GM12865 (cell line): ENCODE measurements at places on chromosomes 2 and 18.

DNA sequence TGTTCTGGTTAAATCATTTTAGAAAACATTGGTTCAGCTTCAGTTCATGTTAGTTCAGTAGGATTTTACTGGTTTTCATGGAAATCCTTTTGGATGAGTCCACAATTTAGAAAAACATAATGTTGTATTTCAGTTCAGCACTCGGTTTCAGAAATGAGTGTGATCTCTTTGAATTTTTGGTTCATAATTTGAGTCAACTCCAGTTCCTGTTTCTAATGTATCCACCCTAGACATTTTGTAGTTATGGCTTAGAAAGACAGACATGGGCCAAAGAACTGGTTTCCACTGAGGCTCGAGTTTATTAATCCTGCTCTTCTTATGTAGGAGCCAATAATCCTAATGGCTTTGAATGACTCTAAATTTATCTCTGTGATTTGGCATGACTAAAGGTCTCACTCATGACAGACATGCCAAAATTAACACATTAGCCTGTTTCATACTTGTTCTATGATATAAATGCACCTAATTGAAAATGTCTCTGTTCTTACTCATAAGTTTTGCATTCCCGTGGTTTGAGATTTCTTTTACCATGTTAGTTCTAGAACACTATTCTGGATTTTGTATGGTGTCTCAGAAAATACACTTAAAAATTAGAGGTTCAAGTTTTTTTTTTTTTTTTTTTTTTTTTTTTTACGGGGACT, 82.3 kb upstream of the SPRED2 start:
- peak; percentile 22 for DNase-seq

DNA sequence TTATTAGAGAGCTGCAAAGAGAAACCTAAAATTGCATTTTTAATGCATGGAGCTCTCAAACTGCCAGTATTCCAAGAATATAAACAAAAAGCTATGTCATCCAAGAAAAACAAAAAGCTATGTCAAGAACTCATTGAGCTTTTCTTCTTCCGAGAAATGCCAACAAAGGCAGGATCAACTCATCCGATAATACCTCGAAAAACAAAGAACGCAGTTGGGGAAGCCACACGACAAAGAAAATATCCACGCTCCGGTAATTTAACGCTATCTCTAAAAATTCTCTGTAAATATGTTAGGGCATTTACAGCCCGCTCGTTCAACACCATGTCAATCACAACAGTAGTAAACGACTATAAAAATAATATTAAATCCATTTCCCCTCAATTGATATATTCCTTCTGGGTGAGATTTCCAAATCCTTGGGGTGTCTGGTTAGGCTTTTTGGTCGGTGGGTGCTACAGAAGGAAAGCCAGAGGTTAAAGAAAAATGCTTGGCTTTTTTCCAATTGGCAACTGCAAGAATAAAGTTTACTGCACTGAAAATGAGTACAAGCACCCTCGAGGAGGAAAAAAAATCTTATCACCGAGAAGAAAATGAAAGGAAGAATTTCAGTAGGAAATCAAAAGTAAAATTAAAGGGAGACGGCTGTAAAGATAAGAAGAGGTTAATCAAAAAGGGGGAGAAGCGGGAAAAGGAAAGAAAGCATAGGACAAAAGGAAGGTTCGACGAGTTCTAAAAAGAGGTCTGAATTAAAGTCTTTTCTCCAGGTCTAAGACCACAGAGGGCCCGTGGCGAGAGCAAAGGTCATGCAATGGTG, 856 bp downstream of the TIA1 start:
- peak; percentile 9 for DNase-seq

GRCh38 chr2:48713647-48714046, 41.9 kb downstream of the LHCGR start:
- DNase-seq = no peak

DNA sequence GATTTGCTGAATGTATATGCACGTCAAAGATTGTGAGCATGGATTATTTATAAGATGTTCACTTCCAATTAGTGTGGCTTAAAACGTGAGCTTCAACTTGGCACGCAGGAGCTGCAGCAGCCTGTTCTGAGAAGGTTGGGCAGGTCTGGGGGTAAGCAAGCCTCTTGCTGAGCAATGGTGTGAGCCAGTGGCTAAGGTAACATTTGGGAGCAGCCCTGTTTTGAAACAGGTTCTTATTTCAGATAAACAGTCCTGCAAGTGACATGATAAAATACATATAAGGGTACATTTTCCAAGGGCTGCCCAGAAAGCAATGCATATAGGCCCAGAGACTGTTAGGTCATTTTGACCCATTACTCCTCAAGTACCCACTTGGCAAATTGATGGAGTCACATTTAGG, 415.3 kb downstream of the ZNF521 start:
- DNase-seq = no peak

- DNase-seq = no peak
Measured at GRCh38 chr2:137748533-137748932, 215.7 kb upstream of the HNMT start.

DNA sequence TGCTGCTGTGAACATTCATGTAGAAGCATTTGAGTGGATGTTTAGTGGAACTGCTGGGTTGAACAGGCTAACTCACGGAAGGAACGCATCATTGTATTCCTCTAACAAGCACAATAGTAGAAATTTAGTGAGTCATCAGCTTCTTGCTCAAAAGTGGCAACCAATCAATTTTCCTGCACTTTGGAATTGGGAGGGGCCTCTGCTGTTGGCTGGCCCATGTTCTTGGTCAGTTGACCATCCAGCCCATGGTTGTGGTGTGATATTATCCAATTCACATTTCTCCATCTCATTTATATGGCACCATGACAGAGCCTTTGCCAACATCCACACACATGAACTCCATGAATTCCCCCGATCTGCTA, 95.0 kb downstream of the TNFRSF11A start:
- no peak for DNase-seq

GRCh38 chr18:67590571-67591141, 74.1 kb upstream of the DSEL start:
- DNase-seq = no peak

DNA sequence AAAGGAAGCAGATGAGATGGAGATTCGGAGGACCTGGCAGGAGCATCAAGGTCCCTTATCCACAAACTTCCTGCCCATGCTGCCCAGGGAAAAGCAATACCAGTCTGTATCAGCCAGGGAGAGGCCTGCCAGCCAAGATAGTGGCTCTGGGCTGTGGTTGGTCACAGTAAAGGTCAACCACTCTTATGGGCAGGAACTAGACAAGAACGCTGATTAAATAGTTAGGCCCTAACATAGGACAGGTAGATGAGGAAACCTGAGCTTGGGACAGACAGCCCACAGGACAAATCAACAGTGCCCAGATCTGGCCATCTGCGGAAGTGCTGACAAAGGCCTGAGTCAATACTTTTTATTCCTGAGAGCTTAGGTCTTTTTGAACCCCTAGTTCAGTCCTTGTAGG, 10.7 kb downstream of the PSTPIP2 start:
- DNase-seq = no peak

DNA sequence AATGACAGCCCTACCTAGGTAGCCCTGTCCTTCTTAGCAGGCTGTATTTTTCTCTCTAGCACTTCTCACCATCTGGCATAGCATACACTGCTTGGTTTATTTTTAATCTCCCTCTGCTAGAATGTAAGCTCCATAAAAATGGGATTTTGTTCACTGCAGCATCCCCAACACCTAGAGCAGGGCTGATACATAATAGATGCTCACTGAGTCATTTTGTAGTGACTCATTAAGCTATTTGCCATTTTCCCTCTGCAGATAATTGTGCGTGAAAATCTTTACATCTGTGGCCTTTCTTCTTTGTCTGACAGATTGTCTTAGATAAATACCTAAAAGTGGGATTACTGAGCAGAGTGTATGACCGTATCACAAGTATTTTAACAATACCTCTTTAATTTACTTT, 82.5 kb downstream of the CERS6 start:
- DNase-seq = no peak

DNA sequence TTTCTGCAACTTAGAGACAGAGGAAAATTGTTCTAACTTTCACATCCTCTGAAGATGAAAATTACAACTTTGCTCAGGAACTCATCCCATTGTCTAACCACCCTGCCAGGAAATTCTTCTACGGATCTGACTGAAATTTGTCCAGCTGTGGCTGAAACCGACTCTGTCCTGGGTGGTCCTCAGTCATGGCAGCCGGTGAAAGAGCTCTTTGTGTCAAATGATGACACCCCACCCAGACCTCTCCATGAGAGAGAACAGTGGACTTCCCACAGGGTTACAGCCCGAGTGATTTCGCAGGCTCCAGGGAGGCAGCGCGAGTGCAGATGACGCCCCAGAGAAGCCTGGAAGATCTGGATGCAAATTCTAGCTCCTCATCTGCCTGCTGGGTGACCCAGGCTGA, 65.1 kb upstream of the TRIB2 start:
- DNase-seq = no peak

DNA sequence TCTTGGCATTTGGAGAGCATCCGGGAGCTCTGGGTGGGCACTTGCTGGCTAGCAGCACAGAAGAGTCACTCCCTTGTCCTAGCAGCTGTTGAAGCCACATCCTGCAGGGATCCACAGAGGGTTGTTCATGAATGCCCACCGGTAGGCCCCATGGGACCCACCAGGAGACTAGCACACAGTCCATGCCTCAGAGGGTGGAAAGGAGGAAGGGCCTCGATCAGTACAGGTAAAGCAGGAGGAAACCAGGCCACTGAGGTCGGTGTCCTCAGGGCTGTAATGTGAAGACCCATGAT, 205.8 kb downstream of the SEPTIN10 start:
- DNase-seq = no peak

DNA sequence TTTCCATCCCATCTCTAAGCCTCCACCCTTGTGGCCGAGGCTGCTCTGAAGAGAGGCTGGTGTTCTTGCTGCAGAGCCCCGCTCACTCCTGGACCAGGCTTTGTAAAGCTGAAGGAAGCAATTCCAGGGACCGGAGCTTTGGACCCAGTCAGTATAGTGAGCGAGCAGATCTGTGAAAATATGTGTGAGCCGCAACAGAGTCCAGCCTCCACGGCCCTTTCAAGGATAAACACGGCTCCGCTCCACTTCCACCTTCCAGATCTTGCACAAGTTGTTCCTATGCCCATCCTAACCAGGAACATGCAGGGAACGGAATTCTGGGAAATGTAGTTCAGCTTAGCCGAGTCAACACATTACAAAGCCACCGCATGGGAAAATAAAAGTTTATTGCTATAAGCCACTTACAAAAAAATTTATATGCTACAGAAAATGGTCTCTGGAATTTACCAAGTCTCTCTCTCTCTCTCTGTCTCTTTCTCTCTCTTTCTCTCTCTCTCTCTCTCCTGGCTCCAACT, 151.7 kb upstream of the ZNF521 start:
- DNase-seq = no peak

GRCh38 chr18:48723837-48724236, 185.0 kb downstream of the CTIF start:
- DNase-seq = peak; percentile 52

DNA sequence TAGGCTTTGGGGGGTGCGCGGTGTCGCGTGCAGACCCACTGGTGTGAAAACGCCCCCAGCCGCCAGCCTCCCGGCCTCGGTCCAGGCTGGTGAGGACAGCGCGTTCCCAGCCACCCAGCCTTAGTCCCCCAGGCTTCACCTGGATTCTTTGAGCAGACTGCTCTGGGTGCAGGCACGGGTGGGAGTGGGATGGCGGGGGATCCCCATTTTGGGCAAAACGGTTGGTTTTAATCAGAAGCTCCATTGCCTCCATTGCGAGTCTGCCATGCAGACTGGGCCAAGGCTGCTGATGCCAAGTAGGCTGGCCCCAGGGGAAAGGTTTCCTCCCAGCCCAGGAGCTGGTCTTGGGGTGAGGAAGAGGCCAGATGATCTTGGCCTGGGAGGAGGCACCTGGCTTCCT, 445 bp downstream of the MLPH start:
- no peak for DNase-seq

- DNase-seq = peak; percentile 57
Measured at GRCh38 chr2:8541223-8541622, 140.6 kb upstream of the ID2 start.

- no peak for DNase-seq
Measured at GRCh38 chr2:200376513-200377354, 70.2 kb downstream of the SPATS2L start.

DNA sequence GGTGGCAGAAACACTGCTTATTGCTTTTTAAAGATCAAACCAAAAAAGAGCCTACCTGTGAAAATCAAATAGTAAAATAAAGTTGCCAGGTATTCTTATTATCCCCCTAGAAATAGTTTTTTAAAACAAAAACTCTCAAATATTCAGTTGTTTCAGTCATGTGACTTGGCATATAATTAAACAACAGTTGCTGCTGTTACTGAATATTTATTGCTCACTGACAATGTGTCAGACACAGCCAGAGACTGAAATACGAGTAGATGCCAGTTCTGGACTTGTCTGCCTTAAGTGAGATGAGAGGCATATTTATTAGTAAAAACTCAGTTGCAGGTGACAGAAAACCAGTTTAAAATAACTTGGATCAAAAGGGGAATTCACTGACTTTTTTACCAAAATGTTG, 106.0 kb upstream of the RAB12 start:
- no peak for DNase-seq

DNA sequence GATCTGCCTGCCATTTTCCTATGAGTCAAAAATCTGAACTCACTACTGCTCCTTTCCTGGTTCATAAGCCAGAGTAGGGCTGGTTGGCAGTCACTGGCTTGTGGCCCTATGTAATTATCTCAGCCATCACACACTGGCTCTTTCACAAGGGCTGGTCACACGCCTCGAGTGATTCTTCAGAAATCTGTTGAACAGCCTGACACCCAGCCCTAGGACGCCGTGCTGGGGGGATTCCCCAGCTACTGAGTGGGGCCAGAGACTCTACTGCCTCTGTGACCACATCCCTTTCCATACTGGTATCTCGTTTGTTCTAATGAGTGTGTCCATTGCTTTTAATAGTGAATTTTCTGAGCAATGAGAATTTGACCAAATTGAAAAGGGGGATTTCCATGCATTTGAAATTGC, 45.8 kb upstream of the RBM44 start:
- peak; percentile 88 for DNase-seq

DNA sequence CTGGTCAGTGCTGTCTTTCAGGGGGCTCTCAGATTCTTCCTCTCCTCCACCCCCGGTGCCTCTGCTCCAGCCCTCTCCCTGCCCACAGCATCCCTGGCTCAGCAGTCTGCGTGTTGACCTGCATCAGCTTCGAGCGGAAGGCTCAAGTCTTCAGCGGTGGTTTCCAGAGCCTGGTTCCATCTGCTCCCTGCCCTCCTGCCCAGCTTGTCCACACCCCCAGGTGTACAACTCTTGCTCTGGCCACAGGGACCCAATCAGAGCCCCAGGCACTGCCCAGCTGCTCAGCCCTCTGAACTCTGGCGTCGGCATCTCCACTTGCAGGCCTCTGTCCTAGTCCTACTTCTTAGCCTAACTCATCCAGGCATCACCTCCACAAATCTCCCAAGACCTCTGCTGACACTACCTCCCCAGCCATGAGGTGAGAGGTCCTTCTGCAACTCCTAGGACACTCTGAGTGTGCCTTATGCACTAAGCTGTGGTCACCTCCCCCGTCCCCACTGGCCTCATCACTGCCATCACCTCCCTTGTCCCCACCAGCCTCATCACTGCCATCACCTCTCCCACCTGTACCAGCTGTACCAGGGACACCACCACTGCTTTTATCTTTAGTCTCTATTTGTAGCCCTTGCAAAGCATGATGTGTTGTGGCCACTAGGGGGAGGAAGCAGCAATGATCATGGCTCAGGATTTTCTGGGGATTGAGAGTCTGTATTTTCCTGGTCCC, 60.9 kb downstream of the EDAR start:
- peak; percentile 41 for DNase-seq
